ENCODE measurements at places on chromosomes 11 and 22. TPM values are rescaled to one million over a fixed set of nuclear protein-coding genes. Genes with fewer than 3 reads are reported as not detected.

Gene SMIM35
- not detected for total RNA-seq

Gene MYEOV
- total RNA-seq = 130 TPM

DNA sequence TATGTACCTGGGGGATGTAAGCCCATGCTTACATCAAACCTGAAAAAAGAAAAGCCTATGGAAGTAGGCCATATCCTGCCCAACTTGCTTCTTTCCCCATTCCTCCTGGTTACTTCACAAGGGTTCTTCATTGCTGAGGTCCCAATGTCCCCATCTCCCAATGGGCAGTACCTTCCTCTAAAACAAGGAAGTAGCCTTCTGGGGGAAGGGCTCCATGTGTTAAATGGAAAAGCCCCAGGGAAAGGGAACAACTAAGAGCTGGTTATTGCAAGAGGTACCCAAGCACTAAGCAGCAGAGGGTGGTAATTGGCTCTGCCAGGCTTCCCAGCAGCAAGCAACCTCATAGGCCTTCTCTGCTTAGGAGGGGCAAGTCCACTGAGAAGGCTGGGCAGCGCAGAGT is 11.3 kb downstream of the TMEM216 start:
- no peak for DNase-seq

DNA sequence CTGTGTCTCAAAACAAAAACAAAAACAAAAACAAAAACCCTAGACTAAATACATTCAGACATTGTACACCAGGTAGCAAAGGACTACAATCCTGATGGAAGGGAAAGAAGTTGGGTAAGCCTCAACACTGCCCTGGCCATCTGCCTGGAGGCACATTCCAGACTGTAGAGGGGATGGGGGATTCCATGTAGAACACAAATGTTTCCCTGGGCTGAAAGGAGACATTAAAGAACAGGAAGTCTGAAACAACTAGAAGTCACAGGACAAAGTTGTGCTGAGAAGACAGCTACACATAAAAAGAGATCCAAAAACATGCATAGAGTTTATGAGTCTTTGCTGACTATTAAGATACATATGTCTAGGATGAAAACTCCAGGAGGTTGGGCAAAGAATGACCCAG is 83.9 kb downstream of the RRAS2 start:
- no peak for DNase-seq

- DNase-seq = no peak
Measured at GRCh38 chr22:49998718-49999062, 13.9 kb downstream of the IL17REL start.

- DNase-seq = no peak
Measured at GRCh38 chr11:15327786-15328231, 213.1 kb downstream of the INSC start.

- no peak for DNase-seq
Measured at GRCh38 chr11:123282597-123282996, 87.5 kb upstream of the CLMP start.

GRCh38 chr11:112977755-112978154 is 16.5 kb downstream of the NCAM1 start:
- peak; percentile 30 for DNase-seq

DNA sequence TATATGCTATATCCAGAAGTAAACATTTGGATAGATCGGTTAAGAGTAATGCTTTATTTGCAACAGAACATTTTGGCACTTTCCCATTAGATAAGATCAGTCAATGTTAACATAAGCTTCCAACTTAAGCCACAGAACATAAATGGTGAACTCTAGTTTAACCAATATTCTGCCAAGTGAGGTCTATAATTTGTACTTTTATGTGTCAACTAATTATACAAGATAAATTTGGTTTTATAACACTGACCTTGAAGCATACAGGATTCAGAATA is 23.5 kb upstream of the BLID start:
- no peak for DNase-seq

DNA sequence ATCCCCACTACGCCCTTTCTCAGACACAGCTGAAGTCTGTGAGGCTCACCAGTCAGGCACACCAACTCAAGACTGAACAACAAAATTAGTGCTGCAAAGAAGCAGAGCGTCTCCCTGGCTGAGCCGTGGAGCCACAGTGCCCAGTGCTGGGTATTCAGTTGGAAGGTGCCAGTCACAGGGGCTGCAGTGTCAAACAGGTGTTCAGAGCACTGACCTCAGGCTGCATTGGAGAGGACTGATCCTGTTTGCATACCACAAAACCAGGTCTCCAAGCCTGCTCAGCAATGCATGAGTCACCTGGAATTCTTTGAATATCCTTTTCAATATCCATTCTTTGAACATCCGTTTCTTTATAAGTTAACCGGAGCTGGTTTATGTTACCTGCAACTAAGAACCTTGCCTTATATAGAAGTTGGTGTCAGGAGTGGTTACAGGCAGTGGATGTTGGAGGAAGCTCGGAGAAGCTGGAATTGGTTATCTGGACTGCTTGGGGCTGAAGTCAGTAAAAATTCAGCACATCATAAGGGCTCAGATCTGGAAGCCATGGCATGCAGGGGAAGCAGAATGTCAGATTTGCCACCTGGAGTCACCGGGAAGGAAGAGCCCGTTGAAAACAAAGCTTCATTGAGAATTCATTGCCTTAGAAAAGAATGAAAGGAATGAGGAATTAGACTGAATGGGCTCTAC is 30.3 kb downstream of the PDGFB start:
- DNase-seq = peak; percentile 64

- DNase-seq = no peak
Measured at GRCh38 chr22:46280063-46280817, 12.4 kb downstream of the TTC38 start.

DNA sequence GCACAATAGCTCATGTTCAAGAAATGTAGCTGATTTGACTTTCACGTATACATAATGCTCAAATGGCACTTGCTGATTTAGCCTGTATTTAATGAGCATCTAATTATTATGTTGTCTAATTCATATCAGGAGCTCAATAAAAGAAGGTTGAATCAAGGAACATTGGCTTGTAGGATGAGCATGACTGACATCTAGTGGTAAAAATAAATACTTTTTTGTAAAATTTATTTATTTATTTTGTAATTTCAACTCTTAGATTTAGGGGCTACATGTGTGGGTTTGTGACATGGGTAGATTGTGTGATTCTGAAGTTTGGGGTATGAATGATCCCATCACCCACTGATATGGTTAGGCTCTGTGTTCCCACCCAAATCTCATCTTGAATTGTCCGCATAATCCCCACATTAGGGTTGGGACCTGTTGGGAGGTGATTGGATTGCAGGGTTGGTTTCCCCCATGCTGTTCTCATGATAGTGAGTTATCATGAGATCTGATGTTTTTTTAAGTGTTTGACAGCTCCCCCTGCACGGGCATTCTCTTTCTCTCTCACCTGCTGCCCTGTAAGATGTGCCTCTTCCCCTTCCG is 1.7 kb upstream of the OR52E5 start:
- DNase-seq = peak; percentile 8

- peak; percentile 4 for DNase-seq
Measured at GRCh38 chr11:28566339-28567089, 458.3 kb downstream of the METTL15 start.

- DNase-seq = no peak
Measured at GRCh38 chr22:23856721-23857605, 712 bp upstream of the SLC2A11 start.
